ENCODE measurements at places on chromosomes 1 and 21.

DNA sequence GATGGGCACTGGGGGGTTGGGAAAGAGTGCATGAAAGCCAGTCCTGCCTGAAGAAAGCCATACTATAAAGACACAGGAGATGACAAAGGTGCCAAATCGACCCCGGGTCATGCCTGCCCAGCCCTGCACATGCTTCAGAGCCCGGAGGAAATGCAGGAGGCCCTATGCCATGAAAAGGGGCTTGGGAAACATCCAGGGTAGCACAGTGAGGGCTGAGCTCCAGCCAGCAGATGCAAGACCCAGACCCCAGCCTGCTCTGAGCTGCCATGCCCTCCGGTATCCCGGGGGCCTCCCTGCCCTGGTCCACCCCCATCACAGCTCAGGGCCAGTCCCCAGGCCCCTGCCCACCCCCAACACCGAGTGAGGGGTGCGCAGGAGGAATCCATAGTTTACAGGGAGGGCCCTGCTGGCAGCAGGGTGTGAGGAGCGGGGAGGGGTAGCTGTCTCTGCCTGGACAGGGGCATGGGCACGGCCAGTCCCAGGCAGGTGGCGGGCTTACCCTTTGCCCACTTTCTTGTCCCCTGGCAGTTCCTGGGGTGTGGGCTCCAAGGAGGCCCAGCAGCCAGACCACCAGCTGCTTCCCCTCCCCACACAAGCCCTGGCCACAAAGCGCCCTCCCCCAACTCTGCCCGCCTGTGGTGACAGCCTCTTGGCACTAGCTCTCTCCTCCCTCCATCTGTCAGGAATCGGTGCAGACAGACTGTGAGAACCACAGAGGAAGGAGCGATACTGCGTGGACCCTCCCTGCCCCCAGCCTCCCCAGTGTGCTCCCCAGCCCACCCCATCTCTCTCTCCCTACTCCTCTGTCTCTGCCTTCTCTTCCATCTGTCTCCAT, 16.8 kb downstream of the LRP8 start:
- DNase-seq = no peak

- no peak for DNase-seq
Observed at GRCh38 chr1:86114816-86115400, 41.7 kb downstream of the COL24A1 start.

DNA sequence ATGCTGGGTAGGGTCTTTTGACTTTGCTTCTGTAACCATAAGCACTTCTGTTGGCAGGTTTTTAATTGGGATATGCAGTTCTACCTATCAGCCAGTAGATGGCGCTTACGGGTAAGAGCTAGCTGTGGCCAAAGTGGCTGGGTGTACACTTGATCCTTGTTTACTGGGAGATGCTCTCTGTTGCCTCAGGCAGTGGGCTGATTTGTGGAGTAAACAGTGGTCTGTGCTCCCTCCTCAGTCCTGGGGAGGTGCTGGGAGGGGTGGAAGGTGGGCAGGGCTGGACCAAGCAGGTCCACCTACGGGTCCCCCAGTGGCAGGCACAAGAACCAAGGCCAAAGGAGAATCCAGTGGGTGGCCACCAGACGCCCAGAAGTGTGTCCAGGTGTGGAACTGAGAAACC, 43.4 kb downstream of the RALGPS2 start:
- DNase-seq = no peak

DNA sequence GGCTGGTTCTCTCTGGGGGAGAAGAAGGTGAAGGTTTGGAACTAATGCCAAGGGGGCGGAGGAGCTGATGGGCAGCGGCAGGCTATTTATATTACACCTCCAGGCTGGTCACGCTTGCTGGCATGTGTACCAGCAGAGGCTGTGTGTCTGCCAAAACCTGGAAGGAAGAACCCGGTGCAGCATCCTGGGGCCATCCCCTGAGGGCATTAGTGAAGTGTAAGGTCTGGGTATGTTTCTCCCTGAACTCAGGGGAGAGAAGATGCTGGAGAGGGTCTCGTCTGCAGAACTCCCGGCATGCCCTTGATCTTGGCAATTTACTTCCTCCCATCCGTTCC, 5.3 kb downstream of the DISP3 start:
- no peak for DNase-seq

- no peak for DNase-seq
Observed at GRCh38 chr1:25873120-25873519, 2.4 kb downstream of the PAQR7 start.

DNA sequence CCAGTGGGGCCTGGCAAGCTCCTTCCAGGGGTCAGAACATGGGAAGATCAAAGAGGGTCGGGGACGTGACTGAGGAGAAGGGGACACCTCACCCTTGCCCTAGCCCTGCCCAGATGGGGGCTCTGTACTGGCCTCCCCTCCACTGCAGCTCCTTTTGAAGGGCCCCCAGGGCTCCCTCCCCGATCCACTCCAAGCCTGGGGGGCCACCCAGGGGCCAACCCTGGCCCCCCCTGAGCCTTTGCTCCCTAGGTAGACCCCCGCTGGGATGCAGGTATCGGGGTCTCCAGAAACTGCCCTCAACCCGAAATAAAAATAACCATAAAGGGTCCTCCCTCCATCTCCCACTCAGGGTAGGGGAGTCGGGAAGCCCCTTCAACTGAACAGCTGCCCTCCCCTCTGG, 37.4 kb upstream of the FAM131C start:
- DNase-seq = no peak

- no peak for DNase-seq
Observed at GRCh38 chr21:39204134-39204533, 20.9 kb upstream of the PSMG1 start.

- no peak for DNase-seq
Observed at GRCh38 chr21:42790520-42791065, 88.7 kb downstream of the WDR4 start.

DNA sequence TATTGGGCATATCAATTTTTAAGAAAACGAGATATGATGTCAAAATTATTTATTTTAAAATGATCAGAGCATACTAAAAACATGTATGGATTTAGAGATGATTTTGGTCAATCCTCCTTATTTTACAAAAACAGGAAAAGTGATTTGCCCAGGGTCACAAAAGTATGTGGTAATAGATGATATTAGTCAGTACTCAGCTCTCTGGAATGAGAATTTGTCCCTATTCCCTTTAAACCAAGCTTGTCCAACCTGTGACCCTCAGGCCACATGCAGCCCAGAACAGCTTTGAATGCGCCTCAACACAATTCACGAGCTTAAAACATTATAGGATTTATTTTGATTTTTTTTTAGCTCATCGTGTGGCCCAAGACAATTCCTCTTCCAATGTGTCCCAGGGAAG, 104.7 kb downstream of the AKT3 start:
- no peak for DNase-seq

- DNase-seq = no peak
Observed at GRCh38 chr1:165240492-165240891, 116.0 kb downstream of the LMX1A start.

- no peak for DNase-seq
Observed at GRCh38 chr1:235911876-235912275, 45.2 kb upstream of the LYST start.

GRCh38 chr1:44283524-44284173, 70.4 kb downstream of the DMAP1 start:
- DNase-seq = peak; percentile 72

DNA sequence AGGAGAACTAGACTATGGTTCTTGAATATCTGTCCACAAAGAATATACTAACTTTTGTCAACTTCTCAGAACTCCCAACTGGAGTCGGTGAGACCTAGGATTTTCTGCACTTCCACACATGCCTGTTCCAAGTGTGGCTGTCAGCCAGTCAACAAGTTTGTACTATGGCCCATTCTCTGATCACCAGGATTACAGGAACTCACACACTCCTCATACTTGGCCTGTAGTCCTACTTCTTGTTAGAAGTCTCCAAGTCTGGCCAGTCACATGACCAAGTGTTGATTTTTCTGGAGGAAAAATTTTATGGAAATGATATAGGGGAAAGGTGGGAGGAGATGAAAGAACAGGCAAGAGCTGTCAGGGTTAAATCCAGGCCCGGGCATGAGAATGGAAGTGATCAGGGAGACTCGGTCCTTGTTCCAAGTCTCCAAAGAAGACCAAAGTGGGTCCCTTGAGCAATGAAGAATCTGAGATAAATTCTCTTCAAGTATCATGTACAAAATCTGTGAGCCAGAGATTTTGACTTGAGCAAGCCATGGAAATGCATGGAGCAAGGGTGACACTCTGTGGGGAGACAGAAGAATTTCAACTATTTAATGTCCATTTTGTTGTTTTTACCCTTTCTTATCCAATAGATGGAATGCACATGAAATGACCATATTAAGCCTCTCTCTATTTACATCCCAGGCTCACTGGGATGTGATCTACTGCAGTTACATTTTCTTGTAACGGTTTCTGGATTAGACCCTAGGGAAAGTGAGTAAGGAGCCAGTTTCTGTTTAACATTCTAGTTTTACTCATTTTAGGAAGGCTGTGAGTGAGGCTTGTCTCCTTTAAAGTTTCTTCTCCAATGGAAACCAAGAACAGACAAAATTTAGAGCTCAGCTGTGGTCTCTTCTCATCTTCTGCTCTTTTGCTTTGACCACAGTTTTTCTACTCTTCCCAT, 320.9 kb downstream of the ASTN1 start:
- DNase-seq = no peak

GRCh38 chr1:166297993-166298392, 131.2 kb upstream of the FAM78B start:
- no peak for DNase-seq

GRCh38 chr1:6872573-6873261, 87.5 kb downstream of the CAMTA1 start:
- no peak for DNase-seq

GRCh38 chr1:98975113-98975512, 29.5 kb downstream of the PLPPR5 start:
- no peak for DNase-seq

DNA sequence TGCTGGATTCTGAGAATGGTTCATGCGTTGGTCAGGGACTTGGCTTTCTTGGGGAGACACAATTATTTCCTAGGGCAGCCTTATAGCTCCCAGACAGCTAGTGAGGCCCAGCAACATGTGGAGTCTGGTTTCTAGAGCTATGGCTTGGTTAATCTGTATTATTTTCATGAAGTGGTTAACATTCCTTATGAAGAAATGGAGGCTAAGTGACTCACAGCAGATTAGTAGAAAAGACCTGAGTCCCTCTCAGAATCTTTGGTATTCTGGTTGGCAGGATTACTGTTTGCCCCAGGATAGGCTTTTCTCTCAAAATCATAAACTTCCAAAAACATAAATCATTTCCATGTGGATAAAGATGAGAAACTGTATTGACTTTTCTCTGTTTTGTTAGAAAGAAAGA, 42.3 kb downstream of the DUSP10 start:
- no peak for DNase-seq

DNA sequence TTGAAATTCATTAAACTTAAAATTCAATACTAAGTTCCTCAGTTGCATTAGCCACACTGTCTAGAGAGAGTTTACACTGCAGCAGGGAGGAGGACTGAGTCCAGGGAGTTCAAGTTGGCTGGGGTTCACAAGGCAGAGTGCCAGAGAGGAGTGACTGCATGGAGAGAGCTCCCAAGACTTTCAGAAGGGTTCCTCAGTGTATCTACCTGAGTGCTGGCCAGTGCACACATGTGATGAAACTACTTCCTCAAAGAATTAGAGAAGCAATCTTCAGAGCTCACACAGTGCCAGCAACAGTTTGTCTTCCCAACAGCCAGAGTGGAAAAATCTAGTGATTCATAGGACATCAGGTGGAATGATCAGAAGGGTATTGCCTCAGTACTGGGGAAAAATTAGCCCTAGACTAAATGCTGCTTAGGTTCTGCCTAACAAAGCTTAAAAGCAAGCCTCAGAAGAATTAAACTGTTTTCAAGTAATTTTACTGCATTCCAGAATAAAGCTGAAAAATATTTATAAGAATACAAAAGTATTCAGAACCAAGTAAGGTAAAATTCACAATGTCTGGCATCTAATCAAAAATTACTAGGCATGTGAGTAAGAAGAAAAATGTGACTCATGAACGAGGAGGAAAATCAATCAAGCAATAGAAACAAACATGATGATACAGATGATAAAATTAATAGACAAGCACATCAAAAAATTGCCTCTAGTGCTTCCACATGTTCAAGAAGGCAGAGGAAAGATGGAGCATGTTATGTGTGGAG, 10.4 kb upstream of the WNT3A start:
- no peak for DNase-seq

GRCh38 chr1:161297415-161297814, 12.4 kb downstream of the MPZ start:
- no peak for DNase-seq

DNA sequence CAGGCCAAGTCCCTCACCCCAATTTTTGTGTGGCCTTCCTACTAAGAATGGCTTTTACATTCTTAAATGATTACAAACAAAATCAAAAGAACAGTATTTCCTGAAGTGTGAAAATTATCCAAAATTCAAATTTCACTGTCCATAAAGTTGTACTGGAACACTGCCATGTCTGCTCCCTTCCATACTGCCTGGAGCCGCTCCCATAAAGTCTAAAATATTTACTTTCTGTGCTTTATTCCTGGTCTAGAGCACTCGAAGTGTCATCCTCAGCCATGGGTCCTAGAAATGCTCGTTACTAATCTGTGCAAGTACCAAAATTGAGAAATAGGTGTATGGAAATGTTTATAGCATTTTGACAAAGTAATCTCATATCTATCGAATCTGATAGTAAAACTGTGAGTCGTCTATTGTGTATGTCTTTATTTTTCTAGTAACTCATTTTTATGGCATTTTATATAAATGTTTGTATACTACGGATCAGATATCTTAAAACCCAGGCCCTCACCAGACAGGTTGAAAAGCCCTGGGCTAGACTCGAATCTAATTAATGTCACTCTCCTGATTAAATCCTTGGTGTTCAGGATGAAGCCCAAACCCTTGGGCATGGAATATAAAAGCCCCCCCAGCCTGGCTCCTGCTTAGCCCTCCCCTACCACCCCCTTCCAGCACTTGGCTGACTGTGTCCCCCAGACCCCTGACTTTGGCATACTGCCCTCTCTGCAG, 4.9 kb downstream of the LBR start:
- DNase-seq = no peak

DNA sequence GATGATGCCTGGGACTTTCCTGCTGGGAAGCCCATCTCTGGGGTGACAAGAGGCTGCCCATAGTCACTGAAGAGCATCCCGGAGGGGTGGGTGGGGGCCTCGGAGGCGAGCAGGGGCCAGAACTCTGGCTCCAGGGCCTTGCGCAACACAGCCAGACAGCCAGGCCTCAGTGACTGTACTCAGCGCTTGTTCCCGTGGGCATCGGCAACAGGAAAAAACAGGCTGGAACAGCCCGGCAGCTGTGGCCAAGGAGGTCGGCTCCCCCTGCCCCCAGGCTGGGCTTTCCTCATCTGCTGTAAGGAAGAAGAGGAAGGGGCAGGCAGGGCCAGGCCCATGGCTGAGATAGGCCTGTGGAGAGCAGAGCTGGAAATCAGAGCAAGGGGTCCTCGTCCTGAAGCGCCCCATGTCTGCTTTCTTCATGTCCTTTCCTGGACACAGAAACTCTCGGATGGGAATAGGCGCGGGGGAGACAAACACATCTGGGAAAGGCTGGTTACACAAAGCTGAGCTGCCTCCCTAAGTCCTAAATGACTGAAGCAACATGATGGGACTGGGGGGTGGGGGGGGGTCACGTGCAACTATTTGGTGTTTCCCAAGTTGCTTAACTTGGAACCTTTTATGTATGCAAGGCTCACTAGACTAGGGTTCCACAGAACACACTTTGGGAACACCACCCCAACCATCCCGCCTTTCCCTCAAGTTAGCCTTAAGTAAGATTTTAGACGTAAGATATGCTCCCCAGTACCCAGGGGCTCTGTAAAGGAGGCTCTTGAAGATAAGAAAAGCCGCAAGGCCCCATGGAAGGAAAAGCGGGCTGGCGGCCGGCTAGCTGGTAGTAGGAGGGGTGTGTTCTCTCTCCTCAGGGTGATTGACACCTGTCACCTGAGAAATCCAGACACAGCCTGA, 30.7 kb downstream of the HSPG2 start:
- no peak for DNase-seq

GRCh38 chr1:84108900-84109578, 35.0 kb upstream of the PRKACB start:
- no peak for DNase-seq

All from NCI-H1417 treated with DMSO at 0.1 percent for 48 hours (cell line).